ENCODE measurements at places on chromosomes 16 and 17.

DNA sequence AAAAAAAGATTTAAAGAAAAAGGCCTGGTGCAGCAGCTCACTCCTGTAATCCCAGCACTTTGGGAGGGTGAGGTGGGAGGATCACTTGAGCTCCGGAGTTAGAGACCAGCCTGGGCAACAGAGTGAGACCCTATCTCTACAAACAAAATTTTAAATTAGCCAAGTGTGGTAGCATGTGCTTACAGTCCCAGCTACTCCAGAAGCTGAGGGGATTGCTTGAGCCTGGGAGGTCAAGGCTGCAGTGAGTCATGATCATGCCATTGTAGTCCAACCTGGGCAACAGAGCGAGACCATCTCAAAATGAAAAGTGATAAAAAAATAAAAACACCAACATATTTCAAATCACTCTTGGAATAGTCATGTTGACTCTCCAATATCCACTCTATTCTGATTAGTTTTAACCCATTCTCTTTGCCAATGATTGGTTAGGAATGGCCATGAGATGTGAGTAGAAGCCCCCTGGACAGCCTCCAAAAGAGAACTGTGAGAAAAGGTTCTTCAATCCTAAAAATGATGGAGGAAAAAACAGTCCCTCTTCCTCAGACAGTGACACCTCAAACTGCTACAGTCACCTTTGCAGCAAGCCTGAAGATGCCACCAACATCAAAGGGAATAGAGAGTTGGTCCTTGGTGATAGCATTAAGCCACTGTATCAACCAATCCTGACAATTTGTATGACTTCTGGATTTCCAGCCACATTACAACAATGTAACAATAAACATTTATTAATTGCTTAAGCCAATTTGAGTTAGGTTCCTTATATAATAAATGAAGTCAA, 2.9 kb upstream of the KANSL1 start:
- no peak for DNase-seq

DNA sequence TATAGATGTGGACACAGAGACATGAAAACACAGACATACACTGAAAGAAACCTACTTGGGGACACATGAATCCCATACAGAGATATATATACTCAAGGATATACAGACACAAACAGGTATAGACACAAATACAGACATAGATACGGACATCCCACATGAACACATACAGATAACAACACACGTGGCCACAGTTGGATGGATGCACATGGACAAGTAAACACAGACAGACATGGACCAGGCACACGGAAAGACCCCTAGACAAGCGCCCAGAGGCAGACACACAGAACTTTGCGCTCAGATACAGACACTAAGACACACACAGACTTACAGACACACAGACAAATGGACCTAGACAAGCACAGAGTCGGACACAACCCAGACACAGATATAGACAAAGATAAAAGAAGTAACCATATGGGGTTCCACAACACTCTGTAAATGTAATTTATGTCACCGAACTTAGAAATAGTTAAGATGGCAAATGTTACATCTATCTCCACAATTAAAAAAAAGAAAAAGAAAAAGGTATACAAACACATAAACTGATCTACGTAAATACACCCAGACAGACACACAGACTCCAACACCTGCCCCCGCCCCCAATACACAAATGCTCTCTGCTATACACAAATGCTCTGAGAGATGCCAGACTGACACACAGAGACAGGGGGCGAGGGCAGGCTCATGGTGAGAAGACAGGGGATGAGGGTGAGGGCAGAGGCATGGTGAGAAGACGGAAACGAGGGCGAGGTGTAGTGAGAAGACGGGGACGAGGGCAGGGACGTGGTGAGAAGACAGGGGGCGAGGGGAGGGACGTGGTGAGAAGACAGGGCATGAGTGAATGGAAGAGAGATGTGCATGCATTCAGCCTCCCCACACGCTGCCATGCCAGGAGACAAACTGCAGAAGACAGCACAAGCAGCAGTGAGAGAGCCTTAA, 118.3 kb downstream of the SMG6 start:
- DNase-seq: no peak

DNA sequence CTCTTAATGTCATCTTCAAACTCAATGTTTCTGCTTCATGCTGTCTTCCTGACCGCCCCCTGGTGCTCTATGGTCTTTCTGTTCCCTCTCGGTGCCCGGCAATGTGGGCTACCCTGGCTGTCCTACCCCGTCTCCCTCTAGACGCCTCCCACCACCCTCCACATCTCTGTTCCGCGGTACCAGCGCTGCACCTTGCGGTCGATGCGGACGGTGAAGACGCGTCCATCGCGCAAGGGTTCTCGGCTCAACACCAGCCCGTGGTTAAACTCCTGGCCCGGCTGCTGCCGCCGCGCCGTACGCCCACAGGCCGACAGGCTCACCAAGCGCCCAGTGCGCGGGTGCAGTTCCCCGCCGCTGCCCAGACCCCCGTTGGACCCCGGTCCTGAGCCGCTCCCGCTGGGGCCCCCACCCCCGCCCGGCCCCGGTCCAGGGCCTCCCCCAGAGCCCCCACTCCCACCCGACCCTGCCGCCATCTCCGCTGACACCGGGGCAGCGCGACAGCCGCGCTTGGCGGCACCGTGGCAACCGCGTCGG, at the start of gene NEURL4:
Gene NEURL4, minus strand, starts transcription at position 496 of the 534 bp plus-strand sequence. Its CDS starts 23 bp downstream, at position 473.
- no peak for DNase-seq

DNA sequence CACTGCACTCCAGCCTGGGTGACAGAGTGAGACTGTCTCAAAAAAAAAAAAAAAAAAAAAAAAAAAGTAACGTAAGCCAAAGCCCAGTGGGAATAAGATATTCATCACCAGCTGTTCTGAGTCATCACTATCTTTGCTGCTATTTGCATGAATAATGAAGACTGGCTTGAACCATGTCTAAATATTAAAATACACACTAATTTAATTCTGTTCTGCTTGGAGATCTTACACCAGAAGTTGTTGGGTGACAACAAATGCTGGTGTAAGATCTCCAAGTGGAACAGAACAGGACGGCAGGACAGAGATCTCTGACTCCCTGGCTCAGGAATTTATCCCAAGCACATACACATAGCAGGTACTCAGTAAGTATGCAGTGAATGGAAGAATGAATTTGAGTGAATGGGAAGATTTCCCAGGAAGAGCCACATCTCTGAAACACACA, 19.6 kb downstream of the DNAH17 start:
- no peak for DNase-seq

DNA sequence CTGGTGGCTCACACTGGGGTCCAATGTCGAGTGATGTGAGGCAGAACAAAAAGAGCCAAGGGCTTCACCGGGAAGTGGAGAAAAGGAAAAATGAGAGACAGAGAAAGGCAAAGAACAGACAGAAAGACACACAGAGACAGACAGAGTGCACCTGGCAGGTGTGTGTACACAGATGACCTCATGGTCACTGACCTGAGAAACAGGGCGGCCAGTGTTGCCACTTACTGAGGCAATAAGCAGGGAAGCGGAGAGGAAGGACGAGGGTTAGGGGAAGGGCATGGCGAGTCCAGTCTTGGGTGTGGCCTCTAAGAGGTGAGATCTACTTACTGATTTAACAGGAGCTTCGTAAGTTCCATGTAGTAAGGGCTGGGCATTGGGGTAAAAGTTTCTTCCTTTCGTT, 7.5 kb downstream of the GINS2 start:
- no peak for DNase-seq

- no peak for DNase-seq
Measured at GRCh38 chr16:78664811-78665772, 565.6 kb downstream of the WWOX start.

DNA sequence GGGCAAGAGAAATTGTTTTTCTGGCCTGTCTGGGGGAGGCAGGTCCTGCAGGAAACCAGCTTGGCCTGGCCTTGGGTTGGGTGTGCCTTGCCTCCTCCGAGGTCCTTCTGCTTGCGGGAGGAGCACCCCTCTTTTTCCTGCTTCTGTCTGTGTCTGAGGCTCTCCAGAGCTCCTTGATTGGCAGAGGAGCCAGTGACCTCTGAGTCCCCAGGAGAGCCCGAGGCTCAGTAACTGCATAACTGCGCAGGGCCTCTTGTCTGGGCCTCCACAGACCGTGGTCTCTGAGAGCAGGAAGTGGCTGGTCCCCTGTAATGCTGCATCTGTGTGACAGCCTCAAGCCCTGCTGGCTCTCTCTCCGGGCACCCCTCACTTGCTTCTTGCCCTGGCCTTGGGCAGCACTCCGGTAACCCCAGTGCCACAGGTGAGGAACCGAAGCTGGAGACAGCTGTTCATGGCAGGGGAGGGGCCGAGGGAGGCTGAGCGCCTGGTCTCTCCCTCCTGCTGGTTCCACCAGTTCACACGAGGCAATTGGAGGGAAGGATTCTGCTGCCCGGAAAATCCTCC, 1.6 kb downstream of the CAPN15 start:
- no peak for DNase-seq

- no peak for DNase-seq
Measured at GRCh38 chr17:11601661-11602060, 3.4 kb downstream of the DNAH9 start.

- DNase-seq: no peak
Measured at GRCh38 chr17:17154981-17155380, 51.2 kb downstream of the PLD6 start.

- DNase-seq: peak; percentile 67
Measured at GRCh38 chr16:57764341-57765159, 29.0 kb downstream of the KATNB1 start.

DNA sequence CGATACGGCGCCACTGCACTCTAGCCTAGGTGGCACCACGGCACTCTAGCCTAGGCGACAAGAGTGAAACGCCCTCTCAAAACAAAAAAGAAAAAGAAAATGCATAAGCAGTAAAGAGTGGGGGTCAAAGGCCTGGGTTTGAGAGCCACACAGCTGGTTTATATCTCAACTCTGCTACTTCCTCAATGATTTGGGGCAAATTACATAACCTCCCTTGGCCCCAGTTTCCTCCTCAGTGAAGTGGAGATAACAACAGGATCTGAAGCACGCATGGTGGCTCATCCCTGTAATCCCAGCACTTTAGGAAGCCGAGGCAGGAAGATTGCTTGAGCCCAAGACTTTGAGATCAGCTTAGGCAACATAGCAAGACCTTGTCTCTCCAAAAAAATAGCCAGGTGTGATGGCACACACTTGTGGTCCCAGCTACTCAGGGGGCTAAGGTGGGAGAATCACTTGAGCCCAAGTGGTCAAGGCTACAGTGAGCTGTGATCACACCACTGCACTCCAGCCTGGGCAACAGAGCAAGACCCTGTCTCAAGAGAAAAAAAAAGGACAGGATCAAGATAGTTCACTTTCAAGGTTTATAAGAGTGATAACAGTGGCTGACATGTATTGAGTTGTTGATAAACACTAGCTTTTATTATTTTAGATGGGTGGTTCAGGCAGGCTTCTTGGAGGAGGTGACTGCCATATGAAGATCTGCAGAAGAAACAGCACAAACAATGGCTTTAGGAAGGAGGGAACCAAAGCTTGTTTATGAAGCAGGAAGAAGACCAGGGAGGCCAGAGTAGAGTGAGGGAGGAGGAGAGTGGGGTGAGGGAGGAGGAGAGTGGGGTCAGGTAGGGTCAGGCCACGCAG, 8.5 kb upstream of the COG1 start:
- no peak for DNase-seq

GRCh38 chr17:74419928-74420411, 11.9 kb upstream of the GPRC5C start:
- no peak for DNase-seq

GRCh38 chr17:7048968-7049367, 5.1 kb upstream of the SLC16A11 start:
- no peak for DNase-seq

- no peak for DNase-seq
Measured at GRCh38 chr17:40074871-40075200, 12.1 kb downstream of the THRA start.

DNA sequence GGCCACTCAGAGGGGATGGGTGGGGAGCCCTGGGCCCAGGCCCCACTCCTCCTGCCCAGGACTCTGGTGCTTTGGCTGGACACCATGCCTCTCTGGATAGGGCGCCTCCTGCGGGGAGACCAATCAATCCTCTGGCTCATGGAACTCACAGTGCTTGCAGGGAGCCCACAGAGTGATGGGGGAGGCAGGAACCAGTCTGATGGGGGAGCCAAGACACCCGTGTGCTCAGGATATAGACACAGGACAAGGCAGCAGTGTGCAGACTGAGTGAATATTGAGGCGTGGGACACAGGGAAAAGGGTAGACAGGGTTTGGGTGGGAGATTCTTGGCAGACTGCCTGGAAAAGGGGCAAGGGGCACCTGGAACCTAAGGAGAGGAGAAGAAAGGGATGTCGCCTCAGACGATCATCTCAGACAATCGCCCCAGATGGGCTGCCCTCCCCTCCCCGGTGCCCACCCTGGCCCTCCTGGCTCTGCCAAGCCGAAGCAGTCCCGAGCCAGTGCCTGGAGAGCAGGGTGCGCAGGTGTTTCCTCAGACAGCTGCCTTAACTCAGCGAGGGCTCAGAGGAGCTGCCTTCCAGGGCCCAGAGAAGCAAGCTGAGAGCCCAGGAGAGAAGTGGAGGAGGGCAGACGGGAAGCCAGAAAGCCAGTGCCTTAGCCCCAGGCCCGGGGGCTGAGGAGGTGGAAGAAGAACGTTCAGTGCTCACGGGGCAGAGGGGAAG, 37.4 kb upstream of the DLX4 start:
- no peak for DNase-seq

DNA sequence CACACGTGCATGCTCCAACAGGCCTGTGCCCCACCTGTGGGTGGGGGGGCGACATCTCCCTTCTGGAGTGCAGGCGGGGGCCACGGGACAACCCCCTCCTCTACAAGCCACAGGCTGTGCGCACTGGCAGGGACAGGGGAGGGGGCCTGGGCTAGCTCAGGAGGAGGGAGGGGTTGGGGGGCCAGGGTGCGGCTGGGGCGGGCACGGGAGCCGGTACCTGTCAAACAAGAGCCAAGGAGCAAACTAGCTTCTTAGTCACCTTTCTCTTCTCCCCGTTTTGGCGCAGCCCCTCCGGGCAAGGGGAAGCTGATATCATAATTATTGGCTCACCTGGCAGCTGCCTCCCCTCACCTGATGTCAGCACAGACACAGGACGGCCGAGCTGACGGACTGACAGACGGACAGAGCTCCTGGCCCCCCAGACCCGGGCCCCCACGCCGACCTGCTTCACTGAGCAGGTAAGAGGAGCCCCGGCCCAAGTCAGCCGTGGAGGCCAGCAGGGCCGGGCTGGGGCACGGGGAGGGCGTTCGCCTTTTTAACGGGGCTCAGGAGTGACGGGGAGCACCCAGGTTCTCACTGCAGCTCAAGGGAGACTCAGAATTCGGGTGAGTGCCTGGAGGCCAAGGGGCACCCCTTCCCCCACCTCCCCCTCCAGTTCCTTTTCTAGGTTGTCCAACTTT, at the start of gene FOXN1:
Gene FOXN1, plus strand, starts transcription at position 363 of the 680 bp plus-strand sequence. CDS start 17,622 bp downstream, outside the sequence.
- no peak for DNase-seq

- DNase-seq: no peak
Measured at GRCh38 chr17:1638171-1638590, 7.4 kb downstream of the SCARF1 start.

GRCh38 chr17:82283208-82283749, 9.8 kb upstream of the CSNK1D start:
- peak; percentile 31 for DNase-seq

- DNase-seq: no peak
Measured at GRCh38 chr16:79278506-79278905, 322.0 kb downstream of the MAF start.
